Right kidney (tissue), 9 donors: ENCODE measurements at places on chromosomes 3 and 15.

GRCh38 chr3:46470831-46471230 lies 6.1 kb upstream of the LTF start:
- DNase-seq: no peak

- no peak for DNase-seq
Observed at GRCh38 chr3:24831221-24831620, 336.6 kb upstream of the THRB start.

- no peak for DNase-seq
Observed at GRCh38 chr3:51514210-51514609, 14.4 kb upstream of the DCAF1 start.

DNA sequence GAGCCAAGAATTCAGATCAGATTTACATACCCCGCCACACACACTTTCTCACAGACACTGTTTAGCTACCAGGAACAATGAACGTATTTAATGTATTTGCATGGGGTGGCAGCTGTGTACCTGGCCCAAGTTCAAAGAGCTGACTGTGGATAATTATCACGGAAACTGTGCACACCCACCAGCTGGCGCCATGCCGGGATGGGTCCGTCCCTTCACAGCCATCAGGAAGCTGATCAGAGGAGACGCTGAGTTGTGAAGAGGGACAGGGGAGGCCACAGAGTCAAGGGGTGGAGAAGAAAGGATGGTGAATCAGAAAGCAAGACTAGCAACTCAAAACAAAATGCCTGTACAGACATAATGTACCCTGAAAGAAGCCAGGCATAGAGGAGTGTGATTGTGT lies 13.1 kb upstream of the PLA2G4D start:
- no peak for DNase-seq
